Ecto neural progenitor cell (in vitro differentiated cells): ENCODE measurements at places on chromosomes 5 and 9.

- no peak for DNase-seq
These were observed 22.8 kb downstream of the CSNK1A1 start for GRCh38 chr5:149528281-149529060.

DNA sequence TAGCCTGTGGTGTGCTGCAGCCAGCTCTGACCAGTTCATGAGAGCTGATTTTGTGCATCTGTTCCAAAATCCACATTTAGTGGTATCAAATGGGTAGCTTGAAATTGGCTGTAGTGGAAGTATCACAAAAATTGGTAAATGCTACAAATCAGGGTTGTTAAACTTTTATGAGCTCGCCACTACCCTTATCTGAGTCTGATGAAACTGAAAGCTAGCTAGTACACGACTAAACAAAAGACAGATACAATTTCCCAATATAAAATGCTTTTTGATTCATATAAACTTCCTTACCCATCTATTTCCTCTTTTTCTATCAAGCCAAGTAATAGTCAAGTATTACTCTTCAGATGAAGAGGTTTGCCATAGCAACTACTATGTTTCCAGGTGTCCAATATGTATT lies 392.0 kb downstream of the TMEM161B start:
- no peak for DNase-seq

DNA sequence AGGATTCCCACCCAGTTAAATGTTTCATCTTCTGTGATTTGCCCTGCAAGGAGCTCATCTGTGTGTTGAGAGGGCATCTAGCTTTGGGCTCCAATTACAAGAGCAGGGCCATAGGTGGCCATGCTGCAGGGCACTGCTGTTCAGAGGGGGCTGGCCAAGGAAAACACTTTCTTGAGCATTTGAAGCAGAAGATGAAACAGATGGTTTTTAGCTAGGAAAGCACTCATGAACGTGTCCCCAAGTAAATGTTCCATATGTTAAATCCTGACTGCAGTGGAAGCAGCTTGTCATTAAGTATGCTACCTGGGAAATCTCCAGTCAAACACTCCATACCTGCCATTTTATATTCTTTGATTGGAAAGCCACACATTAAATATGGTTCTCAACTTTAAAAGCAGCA lies 176.6 kb downstream of the FBXL7 start:
- no peak for DNase-seq

DNA sequence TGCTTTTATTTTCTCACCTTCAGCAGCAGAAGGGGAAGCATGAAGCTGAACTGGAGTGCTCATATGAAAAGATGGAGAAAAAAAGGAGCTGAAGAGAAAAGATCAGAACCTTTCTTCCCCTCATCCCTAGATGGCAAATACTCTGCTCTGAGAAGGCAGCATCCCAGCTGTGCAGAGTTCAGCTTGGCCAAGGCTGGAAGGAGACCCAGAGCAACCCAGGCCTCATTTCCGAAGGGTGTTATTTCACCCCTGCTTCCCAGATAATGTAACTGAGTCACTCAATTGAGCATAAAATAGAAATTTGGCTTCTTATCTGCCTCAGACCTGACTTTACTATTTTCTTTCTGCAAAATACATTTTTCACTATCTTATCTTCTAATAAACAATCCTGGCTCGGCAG lies 489.9 kb upstream of the BRINP1 start:
- DNase-seq = no peak

GRCh38 chr5:12315461-12315860 lies 411.2 kb upstream of the CTNND2 start:
- DNase-seq = no peak

- no peak for DNase-seq
These were observed 109.3 kb upstream of the HAND1 start for GRCh38 chr5:154587123-154588026.

DNA sequence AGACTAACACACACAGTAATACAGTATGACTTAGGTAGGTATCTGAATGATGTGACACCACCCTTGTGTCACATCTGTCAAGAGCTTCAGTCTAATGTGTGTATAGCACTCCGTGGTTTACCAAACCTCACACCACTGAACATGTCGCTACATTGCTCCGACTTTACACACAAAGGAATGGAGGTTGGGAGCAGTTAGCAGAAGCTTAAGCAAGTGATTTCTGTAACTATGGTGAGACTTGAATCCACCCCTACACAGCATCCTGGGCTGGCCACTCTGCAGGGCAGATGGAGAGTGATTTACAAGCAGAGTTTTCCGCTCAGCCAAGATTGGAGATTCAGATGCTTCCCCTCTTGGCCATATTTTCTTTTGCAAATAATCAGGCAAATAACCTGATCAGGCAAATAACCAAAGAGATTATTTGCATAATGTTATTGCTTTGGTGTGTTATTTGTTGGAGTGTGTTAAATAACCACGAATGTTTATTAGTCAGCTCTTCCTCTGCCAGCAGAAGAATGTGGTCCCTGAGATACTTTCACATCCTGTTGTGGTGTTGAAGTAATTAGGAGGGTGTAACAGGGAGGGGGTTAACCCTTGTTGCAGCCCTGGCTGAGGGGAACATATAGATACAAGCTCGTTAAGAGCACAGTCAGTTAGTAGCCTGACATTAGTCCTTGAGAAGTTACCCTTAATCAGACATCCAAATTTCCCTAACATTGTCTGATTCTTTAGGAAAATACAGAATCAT lies 92.8 kb downstream of the SNX18 start:
- no peak for DNase-seq

- no peak for DNase-seq
These were observed 11.2 kb upstream of the CFAP95 start for GRCh38 chr9:69809304-69809863.

- DNase-seq = no peak
These were observed 95.8 kb upstream of the ANKRD55 start for GRCh38 chr5:56328753-56329560.

DNA sequence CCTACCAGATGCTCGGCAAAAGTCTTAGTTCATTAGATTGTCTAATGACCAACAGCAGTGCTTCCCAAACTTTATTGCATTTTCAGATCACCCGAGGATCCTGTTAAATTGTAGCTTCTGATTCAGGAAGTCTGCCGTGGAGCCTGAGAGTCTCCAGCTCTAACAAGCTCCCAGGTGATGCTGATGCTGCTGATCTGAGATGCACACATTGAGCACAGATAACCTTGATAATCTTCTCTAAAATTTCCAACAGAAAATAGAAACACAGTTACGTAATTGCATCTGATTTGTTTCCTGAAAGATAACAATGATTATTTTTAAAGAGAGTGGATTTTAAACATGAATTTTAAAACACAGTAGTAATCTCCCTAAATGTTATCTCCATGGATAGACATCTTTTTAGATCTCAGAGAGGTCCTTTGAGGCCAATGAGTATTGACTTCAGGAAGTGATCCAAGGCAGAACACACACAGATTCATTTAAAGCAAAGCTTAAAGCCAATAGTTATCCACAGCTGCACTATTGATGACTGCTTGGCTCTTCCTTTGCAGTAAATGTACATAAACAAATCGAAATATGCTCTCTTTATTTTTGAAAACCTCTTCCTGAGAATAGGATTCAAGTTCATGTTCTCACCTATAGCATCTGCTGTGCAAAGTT lies 122.8 kb upstream of the TNPO1 start:
- DNase-seq = no peak

DNA sequence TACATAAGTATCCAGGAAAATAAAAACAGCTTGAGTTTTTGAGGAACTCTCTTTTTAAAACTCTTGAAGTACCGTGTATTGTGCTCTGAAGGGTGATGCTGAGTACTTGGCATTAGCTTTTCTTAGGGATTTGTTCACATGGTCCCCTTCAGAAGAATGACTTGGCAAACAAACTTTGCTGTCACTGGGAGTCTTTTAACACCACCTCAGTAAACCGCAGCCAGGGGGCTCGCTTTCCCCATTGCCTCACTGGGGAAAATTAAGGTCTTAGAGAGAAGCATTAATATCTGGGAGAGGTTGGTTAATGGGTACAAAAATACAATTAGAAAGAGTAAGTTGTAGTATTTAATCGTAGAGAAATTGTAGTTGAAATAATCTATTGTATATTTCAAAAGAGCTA lies 105.9 kb upstream of the DAP start:
- DNase-seq = no peak

DNA sequence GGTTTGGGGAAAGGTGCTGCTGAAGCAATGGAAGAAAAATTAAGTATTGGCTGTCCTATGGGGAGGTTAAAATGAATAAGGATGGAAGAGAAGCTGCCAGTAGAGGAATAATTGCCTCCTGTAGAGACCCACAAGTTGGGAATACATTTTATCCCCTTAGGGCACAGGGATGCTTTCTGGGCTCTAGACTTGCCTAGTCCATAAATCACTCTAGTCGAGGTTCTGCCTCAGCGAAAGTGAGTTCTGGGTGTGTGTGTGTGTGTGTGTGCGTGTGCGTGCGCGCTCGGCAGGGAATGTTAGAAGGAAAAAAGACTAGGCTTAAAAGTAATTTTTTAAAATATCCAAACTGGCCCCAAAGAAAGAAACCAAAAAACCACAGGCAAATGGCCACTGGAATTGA lies 291.6 kb downstream of the DOCK8 start:
- no peak for DNase-seq

DNA sequence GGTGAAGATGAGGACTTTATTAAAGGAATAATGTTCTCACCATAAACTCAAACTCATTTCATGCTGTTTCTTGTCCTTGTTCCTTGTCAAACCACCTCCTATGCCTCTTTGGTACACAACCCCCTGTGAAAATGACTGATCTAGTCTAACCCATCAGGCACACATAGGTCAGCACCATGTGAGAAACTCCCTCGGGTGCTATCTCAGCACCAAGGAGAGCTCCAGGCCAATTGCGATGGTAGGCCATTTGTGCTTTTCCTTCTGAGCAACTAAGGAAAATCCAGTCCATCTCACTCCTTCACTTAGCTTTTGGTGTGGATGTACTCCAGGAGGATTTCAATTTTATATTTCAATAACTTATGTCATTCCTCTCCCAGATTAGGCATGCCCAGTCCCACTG lies 199.8 kb downstream of the ZNF608 start:
- no peak for DNase-seq

- no peak for DNase-seq
These were observed 86.9 kb upstream of the PRSS3 start for GRCh38 chr9:33708441-33708840.

DNA sequence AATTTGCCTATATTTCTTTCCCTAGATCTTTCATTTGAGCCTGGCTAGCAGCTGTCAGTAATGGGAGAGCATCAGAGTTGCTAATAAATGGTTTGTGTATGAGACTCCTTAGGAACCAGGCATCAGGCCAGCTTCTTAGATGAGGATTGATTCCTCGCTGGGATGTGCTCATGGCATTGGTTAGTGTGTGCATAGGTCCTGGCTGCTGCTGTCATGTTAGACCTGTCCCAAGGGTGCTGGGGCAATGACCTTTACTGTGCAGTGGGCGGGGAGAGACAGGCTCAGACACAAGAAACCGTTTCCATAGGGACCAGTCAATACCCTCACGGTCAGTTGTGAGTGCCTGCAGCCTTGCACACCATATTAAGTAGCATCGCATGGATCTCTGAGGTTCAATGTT lies 112.3 kb upstream of the NR3C1 start:
- no peak for DNase-seq
